AG04449 (cell line): ENCODE measurements at places on chromosomes 7 and 10.

- DNase-seq = no peak
These were observed 40.6 kb upstream of the ADD3 start for GRCh38 chr10:109966961-109967738.

DNA sequence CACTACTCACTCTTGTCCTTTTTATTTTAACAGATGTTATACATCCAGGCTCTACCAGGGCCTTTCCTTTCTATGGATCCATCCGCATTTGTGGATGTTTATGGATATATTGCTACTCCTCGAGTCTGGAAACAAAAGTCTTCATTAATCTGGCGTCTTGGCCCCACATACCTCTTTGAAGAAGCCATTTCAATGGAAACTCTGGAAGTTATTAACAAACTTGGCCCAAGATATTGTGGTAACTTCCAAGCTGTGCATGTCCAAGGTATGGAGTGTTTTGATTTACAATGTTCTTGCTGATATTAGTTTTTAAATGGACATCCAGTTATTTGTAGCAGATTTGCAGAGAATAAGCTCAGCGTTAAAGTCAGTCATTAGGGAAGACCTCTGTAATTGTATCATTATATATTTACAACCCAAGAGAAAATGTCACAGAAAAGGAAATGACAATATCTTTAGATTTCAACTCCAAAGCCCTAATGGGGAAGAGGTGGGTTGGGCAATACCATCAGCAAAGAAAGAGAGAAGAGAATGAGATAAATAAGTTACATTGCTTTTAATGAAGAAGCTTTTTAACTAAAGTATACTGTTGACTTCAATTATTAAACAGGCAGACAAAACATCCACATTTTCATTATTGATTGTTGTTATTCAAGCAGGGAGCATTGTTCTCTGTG lies 102.1 kb downstream of the WDFY4 start:
- no peak for DNase-seq

DNA sequence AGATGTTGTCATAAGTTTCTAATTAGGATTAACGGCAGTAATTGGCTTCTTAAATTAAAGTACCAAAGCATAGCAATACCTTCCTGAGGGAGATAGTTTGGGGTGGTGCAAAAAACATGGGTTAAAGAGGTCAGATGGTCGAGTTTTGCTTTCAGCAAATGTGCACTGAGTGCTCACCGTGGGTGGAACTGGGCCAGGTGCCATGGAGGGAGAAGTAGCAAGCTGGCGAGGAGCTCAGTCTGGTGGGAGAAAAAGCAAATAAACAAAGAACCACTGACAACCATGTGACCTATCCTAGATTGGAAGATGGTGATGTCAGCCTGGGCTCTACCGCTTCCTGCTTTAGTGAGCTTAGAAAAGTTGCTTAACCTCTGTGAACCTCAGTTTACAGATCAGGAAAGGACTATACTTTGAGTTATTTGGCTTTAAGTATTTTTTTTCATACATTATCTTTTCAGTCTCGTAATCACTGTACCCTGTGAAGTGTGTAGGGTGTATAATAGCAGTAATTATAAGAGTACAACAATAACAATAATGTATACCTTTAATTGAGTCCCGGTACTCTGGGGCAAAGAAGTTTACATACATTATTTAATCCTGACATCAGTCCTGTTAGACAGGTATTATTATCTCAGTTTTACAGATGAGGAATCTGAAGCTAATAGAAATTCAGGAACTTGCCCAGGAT lies 69.0 kb upstream of the PDCD4 start:
- peak; percentile 60 for DNase-seq

DNA sequence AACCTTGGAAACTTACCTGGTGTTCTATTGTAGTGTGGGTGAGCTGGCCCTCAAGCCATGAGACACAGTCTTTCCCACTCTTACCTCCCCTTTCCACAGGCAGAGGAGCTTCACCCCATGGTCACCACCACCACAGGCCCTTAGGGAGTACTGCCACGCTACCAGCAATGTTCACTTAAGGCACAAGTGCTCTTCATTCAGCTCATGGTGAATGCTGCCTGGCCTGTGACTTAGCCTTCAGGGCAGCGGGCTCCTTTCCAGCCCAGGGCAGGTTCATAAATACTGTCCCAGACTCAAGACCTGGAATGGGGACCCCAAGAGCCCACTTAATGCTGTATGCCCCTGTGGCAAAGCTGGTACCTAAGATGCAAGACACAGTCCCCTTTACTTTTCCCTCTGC lies 109.4 kb downstream of the MYO3A start:
- DNase-seq = no peak

- no peak for DNase-seq
These were observed 284.3 kb downstream of the SKAP2 start for GRCh38 chr7:26580064-26580591.

GRCh38 chr10:74976565-74976964 lies 134.9 kb upstream of the SAMD8 start:
- DNase-seq = no peak

GRCh38 chr10:62045765-62046521 lies 144.4 kb downstream of the ARID5B start:
- DNase-seq = peak; percentile 96

DNA sequence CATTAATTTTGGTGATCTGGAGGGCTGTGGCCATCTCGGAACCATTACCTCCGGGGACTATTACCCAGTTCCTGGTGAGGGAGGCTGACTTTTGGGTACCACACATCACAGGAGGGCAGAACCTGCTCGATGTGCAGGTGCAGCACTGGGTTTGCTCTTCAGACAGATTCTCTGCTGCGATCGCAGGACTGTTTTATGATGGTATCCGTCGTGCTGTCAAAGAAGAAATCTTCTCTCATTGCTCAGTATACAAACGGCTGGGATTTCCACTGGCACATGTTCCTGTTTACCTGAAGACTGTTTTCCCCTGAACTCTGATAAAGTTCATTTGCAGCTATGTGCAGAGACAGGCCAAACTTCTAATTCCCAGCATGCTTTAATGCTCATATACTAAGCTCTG lies 27.2 kb upstream of the SHH start:
- no peak for DNase-seq

DNA sequence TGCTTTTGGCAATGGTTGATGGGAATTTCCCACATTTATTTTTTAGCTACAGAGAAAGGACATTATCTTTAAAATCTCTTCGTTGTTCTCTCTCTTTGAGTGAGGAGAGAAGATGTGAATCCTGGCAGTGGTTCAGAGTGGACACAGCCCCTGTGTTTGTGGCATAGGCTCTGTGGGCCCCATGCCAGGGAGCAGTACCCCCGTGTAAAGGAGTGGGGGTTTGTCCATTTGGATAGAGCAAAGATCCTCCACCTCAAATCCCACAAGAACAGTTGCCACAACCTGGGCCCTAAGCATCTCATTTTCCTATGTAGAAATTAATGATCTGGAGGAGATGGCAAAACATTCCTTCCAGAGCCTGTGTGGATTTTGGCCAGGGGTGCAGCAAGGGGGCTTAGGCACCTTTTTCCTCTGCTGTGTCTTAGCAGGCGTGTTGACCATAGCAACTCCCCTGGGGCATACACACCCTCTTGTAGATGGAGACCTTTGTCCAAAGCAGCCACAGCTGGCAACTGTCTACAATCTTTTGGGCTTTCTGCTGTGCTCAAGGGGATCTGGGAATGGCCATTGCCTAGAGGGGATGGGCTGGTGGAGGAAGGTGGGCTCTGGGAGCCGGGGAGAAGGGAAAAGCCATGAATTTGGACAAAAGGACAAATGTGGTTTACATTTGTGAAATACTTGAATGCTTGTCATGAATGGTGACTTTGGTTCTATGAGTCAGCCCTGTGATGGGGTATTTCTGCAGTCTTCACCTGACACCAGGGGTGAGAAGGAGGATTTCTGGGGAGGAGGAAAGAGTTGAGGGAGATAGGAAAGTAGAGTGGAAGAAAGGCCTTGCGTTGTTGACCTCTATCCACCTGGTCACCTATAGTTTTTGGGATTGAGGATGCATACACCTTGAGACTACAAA lies 92.0 kb downstream of the TCF7L2 start:
- DNase-seq = no peak

- DNase-seq = no peak
These were observed 197.3 kb upstream of the PODXL start for GRCh38 chr7:131753620-131754222.

DNA sequence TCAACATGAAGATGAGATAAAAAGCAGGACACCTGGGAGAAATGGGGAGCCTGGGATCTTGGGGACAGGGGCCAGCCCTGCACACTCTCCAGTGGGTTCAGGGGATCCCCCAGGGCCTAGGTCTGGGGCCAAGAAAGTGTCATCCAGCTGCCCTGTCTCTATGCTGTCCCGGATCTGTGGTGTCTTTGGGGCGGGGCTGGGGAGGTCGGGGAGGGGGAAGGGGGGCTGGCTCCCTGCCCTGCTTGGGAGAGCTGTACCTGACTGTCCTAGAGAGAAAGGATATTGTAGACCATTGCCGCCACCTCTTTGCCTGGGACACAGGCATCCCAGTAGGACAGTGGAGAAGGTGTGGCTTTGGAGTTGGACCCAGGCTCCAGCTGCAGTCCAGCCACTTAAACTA lies 7.0 kb upstream of the SPACDR start:
- no peak for DNase-seq

GRCh38 chr10:116470071-116470470 lies 42.4 kb downstream of the PNLIPRP3 start:
- DNase-seq = no peak

- DNase-seq = no peak
These were observed 55.5 kb downstream of the PIP4K2A start for GRCh38 chr10:22658745-22659410.

GRCh38 chr10:110040767-110041478 lies 33.1 kb downstream of the ADD3 start:
- DNase-seq = no peak

DNA sequence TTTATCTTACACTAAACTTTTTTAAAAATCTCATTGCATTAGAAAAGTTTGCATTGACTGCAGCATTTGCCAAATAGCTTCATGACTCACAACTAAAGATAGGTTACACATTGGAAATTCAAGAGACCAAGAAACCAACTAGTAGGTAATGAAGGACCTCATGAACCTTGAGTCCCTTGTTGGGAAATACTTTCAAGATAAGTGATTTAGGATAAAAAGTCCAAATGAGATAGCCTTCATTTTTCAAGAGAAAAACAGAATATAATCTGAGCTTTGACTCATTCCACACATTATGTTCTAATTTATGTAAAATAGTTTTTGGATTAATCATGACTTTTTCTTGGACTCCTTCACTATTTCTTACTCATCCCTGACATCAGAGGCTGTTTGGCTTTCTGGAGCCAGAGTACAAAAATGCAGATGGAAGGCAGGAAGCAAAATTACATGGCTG lies 13.1 kb upstream of the LIPF start:
- peak; percentile 71 for DNase-seq

- no peak for DNase-seq
These were observed 607.8 kb downstream of the PTPRN2 start for GRCh38 chr7:157979636-157980340.

- no peak for DNase-seq
These were observed 553 bp downstream of the DNAJC30 start for GRCh38 chr7:73682745-73683055.

DNA sequence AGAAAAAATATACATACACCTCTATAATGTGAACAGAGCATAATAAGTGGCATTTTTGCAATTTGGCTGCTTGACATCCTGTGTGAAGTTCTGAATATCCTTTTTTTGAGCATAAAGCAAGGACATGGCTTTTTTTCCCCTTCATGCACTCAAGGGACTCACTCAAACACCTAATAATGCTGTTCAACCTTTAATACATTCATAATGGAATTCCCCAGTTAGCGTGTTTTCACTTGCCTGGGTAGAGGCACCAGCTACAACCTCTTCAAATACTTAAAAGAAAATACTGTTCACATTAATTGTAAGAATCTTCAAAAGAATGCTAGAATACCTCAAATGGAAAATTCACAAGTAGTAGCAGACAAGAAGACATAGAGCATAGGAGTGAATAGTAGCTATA lies 316.8 kb downstream of the PCDH15 start:
- DNase-seq = no peak

DNA sequence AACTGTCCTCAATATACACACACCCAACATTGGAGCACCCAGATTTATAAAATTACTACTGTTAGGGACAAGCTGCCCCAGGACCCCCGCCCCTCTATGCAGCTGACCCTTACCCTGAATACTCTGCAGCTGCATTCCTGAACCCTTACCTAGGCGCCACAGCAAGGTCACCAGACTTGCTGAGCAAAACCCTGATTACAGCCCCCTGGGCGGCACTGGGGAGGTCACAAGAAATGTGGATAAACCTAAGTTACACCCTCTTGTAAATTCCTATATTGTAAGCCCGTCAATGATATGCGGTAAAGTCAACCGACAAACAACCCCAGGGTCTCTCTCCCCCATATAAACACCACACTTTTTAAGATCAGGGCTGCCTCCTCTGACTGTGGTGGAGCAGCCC lies 25.1 kb downstream of the SNX13 start:
- DNase-seq = no peak

- no peak for DNase-seq
These were observed 35.2 kb upstream of the BMPR1A start for GRCh38 chr10:86721232-86721631.

DNA sequence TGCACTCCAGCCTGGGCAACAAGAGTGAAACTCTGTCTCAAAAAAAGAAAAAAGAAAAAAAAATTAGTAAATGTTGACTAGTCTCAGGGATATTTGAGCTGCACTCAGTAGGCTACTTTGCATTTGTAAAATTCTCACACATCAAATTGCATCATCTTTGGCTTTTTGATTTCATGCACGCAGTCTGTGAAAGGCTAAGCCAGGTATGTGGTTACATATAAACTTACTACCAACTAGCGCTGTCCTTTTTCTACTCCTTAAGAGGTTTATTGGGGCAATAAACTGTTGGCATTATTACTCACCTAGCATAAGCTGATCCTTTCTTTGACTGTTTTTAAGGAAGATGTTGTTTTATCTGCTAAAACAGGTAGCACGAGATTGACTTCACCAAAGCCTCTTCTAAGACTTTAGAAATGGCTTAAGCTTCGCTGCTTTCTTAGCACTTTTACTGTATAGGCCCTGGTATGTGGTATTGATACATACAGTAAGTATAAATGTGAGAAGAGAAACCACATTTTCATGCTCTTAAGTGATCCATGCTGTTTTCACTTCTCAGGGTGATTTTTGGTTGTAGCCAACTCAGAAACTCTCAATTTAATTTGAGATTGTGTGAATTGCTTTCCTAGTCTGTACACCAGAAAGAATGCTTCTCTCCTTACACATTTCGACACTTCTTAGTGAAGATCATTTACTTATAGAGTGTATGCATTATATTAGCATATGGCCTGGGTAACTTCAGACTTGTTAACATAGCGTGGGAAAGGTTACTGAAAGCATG lies 323.9 kb downstream of the AUTS2 start:
- DNase-seq = no peak

- no peak for DNase-seq
These were observed 914.4 kb downstream of the PCDH15 start for GRCh38 chr10:53886325-53887300.

DNA sequence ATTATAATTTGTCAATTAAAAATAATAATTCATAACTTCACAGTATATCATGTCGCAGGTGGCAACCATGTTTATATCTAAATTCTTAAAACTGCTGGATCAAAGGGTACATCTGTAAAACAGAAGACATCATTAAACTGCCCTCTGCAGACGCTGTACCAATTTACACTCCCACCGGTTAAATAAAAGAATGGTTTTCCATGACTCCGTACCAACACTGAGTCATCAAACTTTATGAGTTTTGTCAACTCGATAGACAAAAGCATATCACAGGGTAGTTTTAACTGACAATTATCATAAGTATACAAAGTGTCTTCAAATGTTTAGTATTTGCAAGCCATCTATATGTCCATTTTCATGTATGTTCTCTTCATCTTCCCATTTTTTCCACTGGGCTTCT lies 5.7 kb upstream of the GSTK1 start:
- no peak for DNase-seq

GRCh38 chr10:69851306-69851705 lies 49.6 kb downstream of the COL13A1 start:
- no peak for DNase-seq

GRCh38 chr10:118843647-118844265 lies 89.0 kb upstream of the CACUL1 start:
- DNase-seq = no peak
